Panc1 (cell line): ENCODE measurements at places on chromosomes 4 and X.
A peak's percentile ranks its signal among the peaks of the same experiment; 100 is the strongest.

DNA sequence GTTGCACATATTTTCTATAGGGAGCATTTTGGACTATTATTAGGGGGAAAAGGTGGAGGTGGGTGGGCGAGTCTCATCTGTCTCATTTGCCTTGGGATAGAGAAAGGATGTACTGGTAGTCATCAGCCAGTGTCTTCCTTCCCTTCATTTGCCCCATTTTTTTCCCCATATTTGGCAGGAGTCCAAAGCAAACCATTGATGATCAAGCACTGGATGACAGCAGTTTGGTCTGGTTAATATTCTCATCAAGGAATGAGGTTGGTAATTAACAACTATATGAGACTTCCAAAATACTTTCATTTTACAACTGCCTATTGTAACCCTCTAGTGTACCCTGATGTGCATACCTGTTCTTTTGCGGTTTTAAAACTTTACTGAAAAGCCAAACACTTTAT lies 22.6 kb upstream of the IGFBP7 start:
- no peaks in the 10 kb centered on the region for H3K4me1 ChIP-seq
- H3K27ac ChIP-seq = no peak overlapping the region
- no peak for DNase-seq
- H3K4me3 ChIP-seq = no peak overlapping the region
- no peaks in the 10 kb centered on the region for H3K36me3 ChIP-seq

- H3K27ac ChIP-seq = no peak overlapping the region
- no peak for DNase-seq
- no peaks in the 10 kb centered on the region for H3K4me1 ChIP-seq
- H3K36me3 ChIP-seq = no peaks in the 10 kb centered on the region; the same call in 1 of the 2 replicates
- H3K27me3 ChIP-seq = no peaks in the 10 kb centered on the region
- no peak overlapping the region; the same call in 1 of the 2 replicates for H3K4me3 ChIP-seq
Measured at GRCh38 chr4:1793496-1793840, 375 bp downstream of the FGFR3 start.

GRCh38 chrX:153477901-153478300 lies 7.5 kb upstream of the HAUS7 start:
- no peaks in the 10 kb centered on the region for H3K27me3 ChIP-seq
- no peaks in the 10 kb centered on the region for H3K36me3 ChIP-seq
- no peak overlapping the region for H3K4me3 ChIP-seq
- no peak overlapping the region for H3K27ac ChIP-seq
- no peaks in the 10 kb centered on the region for H3K4me1 ChIP-seq

- peaks cover 13% of the 10 kb centered on the region for H3K4me1 ChIP-seq
- no peak for DNase-seq
- H3K27ac ChIP-seq = no peak overlapping the region
- no peaks in the 10 kb centered on the region for H3K36me3 ChIP-seq
- H3K27me3 ChIP-seq = no peaks in the 10 kb centered on the region
- no peak overlapping the region for H3K4me3 ChIP-seq
Measured at GRCh38 chrX:154598656-154599055, 13.7 kb downstream of the CTAG1A start.

DNA sequence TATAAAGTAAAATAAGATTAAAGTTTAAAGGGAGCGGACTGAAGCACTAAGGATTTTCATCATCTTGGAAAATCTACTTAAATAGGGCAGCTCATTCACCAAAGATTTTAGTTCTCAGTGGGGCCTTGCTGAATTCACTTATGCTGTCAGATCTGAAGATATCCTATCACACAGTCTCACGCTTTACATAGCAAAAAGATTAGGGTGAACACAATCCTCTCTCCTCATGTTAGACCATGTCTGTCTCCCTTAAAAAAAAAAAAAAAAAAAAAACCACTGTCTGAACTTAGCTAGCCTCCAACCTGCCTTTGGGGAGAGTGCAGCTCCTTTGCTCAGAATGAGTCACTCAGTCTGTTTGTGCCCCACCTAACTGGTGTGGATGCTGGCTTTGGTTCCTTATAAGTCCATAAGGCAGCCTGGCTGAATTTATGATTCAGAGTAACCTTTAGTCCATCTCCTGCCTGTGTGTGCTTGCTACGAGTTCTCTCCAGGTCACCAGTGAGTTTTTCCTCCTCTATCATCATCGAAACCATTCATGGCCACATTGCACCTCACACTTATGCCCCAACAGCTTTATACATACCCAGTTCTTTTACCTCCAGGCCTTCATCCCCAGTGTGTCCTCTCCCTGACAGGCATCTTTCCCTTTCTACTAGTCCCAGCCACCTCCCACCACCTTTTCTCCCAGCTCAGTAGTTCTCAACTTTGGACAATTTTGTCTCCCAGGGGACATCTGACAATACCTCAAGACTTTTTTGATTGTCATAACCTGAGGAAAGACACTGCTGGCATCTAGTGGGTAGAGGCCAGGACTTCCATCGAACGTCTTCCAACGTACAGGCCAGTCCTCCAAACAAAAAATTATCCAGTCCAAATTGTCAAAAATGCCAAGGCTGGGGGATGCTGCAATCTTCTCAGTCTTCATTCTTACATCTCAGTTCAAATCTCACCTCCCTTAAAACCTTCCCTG lies 220.7 kb upstream of the EMCN start:
- H3K36me3 ChIP-seq = no peaks in the 10 kb centered on the region
- no peak overlapping the region for H3K4me3 ChIP-seq
- no peaks in the 10 kb centered on the region for H3K4me1 ChIP-seq
- H3K27me3 ChIP-seq = no peaks in the 10 kb centered on the region
- H3K27ac ChIP-seq = no peak overlapping the region

GRCh38 chrX:153400146-153401132 lies 711 bp downstream of the PNMA6E start:
- no peak overlapping the region for H3K4me3 ChIP-seq
- H3K27me3 ChIP-seq = peaks cover 2% of the 10 kb centered on the region; the same call in 1 of the 2 replicates
- no peaks in the 10 kb centered on the region for H3K36me3 ChIP-seq
- no peak for DNase-seq

- no peak for DNase-seq
- H3K27ac ChIP-seq = peak overlapping the region; percentile 48; the same call in 1 of the 2 replicates
- H3K36me3 ChIP-seq = no peaks in the 10 kb centered on the region; the same call in 1 of the 2 replicates
- peaks cover 23% of the 10 kb centered on the region for H3K4me1 ChIP-seq
Measured at GRCh38 chr4:173272996-173273395, 61.2 kb downstream of the HMGB2 start.

GRCh38 chrX:112147206-112147605 lies 64.6 kb upstream of the TRPC5 start:
- H3K4me1 ChIP-seq = no peaks in the 10 kb centered on the region
- H3K36me3 ChIP-seq = no peaks in the 10 kb centered on the region
- H3K27ac ChIP-seq = no peak overlapping the region
- no peaks in the 10 kb centered on the region for H3K27me3 ChIP-seq

DNA sequence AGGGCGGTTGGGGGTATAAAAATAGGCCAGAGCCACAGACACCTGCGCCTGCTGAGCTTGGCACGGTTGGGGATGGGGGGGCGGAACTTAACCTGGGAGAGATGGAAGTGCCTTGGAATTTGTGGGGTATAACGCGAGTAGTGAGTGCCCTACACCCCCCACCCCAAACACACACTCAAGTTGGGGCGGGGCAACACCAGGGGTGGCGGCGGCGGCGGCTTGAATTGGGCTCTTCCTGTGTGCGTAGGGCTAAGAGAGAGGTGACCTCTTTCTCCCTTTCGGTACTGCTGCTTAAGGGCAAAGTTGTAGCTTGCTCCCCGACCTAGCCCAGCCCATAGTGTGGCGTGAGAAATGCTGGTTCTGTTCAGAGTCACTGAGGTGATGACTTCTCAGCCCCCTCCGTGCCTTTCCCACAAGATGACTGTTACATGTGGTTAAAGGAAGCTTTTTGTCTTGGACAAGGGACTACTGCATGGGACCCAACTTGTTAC lies 839 bp downstream of the STK26 start:
- H3K4me1 ChIP-seq = peaks cover 17% of the 10 kb centered on the region
- DNase-seq = no peak
- peak overlapping the region; percentile 91 for H3K4me3 ChIP-seq

GRCh38 chr4:95761426-95761825 lies 78.5 kb upstream of the PDHA2 start:
- H3K4me3 ChIP-seq = no peak overlapping the region
- no peaks in the 10 kb centered on the region for H3K27me3 ChIP-seq
- H3K27ac ChIP-seq = no peak overlapping the region

DNA sequence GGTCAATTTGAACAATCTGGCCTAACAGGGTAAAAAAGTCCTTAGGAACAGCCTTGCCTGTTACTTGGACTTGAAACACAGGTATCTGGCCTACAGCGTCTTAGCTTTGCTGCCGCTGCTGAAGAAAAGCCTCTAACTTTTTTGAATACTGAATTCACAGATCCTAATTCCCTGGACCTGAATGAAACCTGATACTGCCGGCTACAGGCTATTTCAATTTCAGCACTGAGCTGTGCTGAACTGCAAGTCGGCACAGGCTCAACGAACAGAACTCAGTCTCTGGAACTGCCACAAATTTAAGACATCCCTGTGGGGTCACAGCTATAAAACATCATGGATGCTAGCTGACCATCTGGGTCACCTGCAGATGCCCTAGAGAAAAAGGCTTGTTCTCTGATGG lies 7.2 kb downstream of the NR0B1 start:
- H3K27ac ChIP-seq = no peak overlapping the region
- H3K4me3 ChIP-seq = no peak overlapping the region
- H3K36me3 ChIP-seq = no peaks in the 10 kb centered on the region
- DNase-seq = no peak
- H3K27me3 ChIP-seq = no peaks in the 10 kb centered on the region

GRCh38 chr4:109614466-109614865 lies 54.4 kb downstream of the MCUB start:
- no peak overlapping the region for H3K4me3 ChIP-seq
- no peaks in the 10 kb centered on the region for H3K27me3 ChIP-seq
- H3K27ac ChIP-seq = no peak overlapping the region
- H3K36me3 ChIP-seq = no peaks in the 10 kb centered on the region
- H3K4me1 ChIP-seq = no peaks in the 10 kb centered on the region

DNA sequence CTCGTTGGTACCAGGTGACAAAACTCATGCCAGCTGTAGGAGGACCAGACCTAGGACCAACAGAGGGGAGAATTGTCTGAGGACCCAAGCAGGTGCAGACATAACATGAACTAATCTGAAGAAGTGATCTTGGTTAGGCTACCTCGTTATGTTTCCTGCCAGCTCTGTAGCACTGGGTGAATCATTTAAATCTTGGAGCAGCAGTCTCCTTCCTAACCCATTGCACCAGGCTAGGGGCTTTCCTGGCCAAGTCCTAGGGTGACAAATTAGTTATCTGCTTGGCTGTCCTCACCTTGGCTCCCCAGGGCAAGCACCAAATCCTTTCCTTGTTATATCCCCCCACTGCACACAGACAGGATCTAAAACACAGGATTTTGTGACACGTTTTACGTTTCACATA lies 87.8 kb downstream of the WWC2 start:
- peaks cover 20% of the 10 kb centered on the region; the same call in 1 of the 2 replicates for H3K4me1 ChIP-seq
- no peak for DNase-seq
- no peaks in the 10 kb centered on the region for H3K36me3 ChIP-seq
- no peak overlapping the region for H3K4me3 ChIP-seq

GRCh38 chr4:24169956-24170355 lies 280.1 kb upstream of the PPARGC1A start:
- DNase-seq = no peak
- no peaks in the 10 kb centered on the region for H3K36me3 ChIP-seq

DNA sequence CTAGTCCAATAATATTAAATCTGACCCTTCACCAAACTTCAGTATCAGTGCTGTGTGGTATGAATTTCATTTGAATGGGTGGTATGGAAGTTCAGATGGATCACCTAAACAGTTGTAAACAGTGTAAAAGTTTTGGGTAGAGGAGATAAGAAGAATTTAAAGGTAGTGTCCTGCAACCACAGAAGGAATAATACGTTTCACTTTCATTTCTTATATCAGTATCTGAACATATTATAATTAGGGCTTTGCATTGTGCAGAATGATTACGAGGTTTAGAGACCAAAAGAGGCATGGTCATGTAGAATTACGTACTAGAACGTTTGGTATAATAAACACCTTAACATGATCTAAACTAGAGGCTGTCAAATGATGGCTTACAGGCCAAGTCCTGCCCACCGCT lies 116.1 kb downstream of the PDLIM5 start:
- H3K27me3 ChIP-seq = no peaks in the 10 kb centered on the region
- H3K27ac ChIP-seq = no peak overlapping the region
- no peaks in the 10 kb centered on the region; the same call in 1 of the 2 replicates for H3K36me3 ChIP-seq
- H3K4me1 ChIP-seq = no peaks in the 10 kb centered on the region

DNA sequence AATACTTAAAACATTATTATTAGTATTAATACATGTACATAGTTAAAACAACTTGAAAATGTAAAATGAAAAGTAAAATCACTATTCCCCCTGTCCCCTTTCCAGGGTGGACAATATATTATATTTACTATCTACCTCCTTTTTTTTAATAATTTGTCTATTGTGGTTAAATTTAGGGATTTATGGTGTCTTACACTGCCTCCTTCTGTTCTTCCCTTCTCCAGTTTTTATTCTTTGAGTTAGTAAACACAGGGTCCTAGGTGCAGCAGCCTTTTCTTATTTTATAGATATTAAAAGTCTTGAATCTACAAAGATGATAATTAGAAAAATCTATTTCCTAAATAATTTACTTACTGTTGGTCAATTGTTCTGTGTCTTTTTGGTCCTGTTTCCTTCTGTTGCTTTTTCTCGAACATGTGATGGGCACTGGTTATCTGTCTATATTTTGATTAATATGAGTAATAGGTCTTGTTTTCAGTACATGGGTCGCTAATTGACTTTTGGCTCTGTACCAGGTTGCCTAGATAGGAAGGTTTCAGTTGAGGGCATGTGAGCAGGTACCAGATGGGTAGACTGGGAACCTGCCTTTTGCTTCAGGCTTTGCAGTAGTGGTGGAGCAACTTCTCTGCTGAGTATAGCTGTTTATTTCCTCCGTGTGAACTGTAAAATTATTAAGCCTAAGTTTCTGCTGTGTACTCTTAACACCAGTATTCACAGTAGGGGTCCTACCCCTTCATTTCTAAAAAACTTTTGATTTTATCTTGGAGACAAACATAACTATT lies 1.1 kb downstream of the NUDT9 start:
- no peaks in the 10 kb centered on the region; the same call in 1 of the 2 replicates for H3K36me3 ChIP-seq
- peaks cover 21% of the 10 kb centered on the region for H3K4me1 ChIP-seq
- H3K4me3 ChIP-seq = peak overlapping the region; percentile 58
- DNase-seq = no peak
- H3K27ac ChIP-seq = peak overlapping the region; percentile 86
- no peaks in the 10 kb centered on the region for H3K27me3 ChIP-seq

DNA sequence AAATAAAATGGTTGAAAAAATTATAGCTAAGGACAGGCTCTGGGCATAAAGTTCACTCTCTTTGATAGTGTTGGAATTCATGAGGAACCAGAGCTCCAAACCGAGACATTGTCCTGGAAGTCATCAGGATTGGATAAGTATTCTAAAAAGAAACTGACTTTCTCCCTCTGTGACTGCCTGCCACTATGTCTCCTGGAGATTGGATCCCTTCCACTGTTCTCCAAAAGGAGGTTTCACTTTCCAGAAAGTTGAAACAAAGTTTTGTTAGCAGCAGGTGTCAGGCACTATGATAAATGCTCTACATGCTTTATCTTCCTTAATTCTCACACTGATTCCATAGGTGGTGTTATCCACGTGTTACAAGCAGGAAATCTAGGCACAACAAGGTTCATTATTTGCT lies 16.8 kb downstream of the BANK1 start:
- H3K36me3 ChIP-seq = no peaks in the 10 kb centered on the region
- no peaks in the 10 kb centered on the region for H3K27me3 ChIP-seq
- peak overlapping the region; percentile 29; the same call in 1 of the 2 replicates for H3K27ac ChIP-seq
- H3K4me1 ChIP-seq = 0 out of 2 replicates have a peak, but pooled peaks cover 3% of the 10 kb centered on the region
